ENCODE measurements at places on chromosomes 11 and 22.

- DNase-seq = no peak
These were observed 18.2 kb downstream of the P2RY2 start for GRCh38 chr11:73236205-73236765.

DNA sequence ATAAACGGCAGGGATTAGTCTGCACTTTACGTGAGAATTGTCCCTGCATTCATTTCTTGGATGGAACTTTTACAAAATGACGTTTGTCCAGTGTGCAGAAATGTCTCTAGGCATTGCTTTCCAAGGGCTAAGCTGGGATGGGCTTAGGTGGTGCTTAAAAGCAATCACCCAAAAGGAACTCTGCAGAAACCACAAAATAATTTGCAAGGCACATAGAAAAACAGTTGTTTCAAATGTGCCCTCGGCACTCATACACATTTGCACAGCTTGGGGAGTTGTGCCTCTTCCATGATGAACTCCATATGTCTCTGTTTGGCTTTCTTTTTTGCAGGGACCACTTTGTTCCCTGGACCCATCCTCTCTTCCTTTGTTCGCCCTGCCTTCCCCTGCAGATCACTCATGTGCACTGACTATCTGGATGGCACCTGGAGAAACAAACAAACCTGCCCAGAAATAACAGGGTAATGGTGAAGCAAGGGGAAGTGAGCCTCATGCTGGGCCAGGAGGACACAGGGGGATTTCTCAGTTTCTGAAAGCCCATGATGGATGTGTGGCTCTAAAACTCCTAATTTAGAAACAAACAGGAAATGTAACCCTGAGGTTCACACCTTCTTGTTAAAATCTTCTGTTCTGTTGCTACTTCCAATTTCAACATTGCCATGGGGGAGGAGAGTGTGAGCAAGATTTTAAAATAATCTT is 150.2 kb downstream of the SNX19 start:
- no peak for DNase-seq

DNA sequence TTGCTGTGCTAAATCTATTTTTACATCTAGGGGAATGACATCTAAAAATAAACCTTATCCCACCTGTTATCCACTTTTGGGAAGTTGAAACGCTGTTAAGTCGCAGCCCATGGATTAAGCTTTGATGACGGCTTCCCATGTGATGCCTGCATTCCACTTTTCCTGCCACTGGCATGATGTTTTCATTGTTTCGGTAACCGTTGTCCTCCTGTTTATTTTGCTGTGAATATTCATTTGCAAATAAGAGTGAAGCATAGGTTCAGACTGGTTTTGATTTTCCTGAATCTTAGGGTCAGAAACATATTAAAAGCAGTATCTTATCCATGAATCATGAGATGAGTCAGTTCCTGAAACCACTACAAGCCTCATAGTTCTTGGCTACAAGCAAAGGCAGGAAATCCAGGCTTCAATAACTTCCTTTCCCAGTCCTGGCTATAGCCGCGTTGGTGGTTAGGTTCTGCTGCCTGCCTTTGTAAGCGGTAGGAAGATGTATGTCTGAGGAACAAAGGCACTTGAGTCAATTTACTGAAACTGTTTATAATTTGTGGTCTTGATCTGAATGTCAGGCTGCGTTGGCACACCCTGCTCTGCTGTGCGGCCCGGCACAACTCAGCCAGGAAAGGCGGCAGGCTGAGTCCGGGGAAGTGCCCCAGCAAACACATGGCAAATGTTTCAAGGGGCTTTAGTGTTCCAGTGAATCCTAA is 19.4 kb downstream of the TEAD1 start:
- DNase-seq = no peak

- no peak for DNase-seq
These were observed 408.2 kb downstream of the MN1 start for GRCh38 chr22:27393371-27393770.

DNA sequence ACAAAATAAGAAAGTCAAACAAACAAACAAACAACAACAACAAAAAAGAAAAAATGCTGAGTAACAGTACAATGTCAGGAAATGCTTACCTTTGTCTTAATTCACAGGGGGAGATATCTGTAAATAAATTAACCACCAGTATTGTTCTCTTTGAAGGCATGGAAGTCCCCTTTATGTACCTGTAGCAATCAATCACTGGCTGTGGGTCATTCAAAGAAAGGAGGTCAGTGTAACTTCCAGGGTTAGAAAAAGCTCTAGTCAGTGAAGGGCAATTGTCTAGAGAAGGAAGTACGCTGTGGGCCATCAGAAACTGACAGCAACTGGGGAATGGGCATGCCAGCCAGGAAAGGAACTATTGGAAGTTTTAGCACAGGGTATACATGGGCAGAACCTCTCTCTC is 121.5 kb upstream of the LUZP2 start:
- DNase-seq = no peak
